ENCODE measurements at places on chromosomes 2 and 18.

DNA sequence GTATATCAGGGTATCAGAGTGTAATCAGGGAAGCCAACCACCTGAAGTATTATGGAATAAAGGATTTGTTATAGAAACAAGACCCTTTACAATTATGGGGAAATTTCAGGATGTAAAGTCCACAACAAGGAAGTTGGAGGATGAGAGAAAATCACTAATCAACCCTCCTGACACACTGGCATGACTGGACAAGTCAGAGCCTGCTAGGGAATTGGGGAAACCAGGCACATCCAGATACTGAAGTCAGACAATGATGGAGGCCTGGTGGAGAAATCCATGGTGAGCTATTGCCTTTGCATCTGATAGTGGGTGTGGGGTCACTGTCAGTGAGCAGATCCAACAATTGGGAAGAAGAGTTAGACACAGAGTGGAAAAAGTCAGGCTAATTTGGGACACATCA is 158.8 kb upstream of the FBXO11 start:
- no peak for DNase-seq

GRCh38 chr2:101267671-101268656 is 15.3 kb downstream of the CNOT11 start:
- DNase-seq, result no peak

- no peak for DNase-seq
Measured at GRCh38 chr2:113112871-113113270, 14.5 kb upstream of the IL1RN start.

DNA sequence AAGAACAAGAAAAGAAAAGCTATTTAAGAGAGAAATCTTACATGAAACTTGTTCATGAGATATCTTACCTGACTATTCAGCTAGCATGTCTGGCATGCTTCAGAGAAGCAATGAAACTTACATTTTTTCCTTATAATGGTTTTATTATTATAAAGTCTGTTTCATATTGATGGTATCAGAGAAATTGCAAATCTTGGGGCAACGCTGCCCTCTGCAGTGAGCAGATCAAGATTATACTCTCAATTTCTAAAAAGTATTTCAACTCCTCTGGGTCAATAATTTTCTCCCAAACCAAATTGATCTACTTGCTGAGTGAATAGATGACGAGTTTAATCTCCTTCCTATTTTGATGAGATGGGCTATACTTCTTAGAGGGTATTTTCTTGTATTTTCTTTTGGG is 235.6 kb downstream of the NUP35 start:
- no peak for DNase-seq

- no peak for DNase-seq
Measured at GRCh38 chr2:201279079-201279478, 18.7 kb downstream of the CASP8 start.

DNA sequence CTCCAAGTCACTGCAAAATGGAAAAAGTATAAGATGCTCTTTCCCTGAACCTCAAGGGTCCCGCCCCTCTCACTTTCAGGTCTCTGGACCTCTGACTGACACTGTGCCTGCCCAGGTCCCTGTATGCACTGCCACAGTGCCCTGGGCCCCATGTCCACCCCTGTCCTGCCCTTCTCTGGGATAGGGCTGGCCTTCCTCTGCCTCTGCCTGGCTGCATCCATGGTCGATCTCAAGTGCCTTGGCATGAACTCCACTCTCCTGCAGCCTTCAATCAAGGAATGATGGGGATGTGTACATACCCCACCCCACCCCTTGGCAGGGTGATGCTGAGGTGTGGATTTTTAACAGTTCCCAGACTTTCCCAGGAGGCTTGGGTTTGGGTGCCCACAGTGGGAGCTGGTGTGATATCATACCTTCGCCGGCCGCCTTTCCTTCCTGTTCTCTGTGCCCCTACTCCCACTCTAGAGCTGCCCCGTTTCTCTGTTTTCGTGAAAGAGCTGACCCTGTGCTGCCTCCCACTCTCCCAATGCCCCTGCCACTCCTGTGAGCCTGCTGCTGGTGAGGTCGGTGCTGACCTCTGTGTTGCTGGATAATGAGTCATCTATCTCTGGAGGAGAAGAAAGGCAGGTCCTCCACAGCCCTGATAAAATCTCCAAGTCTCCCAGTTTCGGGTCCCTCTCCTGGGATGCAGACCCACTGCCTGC is 18.9 kb downstream of the PTPN18 start:
- DNase-seq, result no peak

DNA sequence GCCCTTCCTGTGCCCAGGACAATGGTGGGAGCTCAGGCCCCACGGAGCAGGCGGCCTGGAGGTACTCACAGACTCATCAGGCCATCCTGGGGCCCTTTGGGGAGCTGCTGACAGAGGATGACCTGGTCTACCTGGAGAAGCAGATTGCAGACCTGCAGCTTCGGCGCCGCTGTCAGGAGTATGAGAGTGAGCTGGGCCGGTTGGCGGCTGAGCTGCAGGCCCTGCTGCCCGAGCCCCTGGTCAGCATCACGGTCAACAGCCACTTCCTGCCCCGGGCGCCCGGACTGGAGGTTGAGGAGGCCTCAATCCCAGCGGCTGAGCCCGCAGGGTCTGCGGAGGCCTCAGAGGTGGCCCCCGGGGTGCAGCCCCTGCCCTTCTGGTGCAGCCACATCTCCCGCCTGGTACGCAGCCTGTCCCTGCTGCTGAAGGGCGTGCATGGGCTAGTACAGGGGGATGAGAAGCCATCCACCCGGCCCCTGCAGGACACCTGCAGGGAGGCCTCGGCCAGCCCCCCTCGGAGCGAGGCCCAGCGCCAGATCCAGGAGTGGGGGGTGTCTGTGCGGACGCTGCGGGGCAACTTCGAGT is 8.3 kb upstream of the KLHL30 start:
- no peak for DNase-seq

DNA sequence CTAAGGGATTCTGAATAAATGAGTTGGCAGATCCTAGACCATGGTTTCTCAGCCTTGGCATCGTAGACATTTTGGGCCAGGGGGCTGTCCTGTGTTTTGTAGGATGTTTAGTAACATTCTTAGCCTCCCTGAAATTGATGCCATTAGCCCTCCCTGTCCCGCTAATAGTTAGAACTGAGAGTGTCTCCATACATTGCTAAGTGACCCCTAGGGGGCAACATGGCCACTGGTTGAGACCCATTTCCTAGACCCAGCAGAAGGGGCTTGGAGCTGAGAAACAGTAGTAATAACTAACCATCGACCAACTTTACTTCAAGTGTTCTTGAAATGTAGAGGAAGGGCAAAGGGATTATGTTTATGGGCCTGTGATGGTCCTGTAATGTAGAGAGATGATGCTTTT is 40.8 kb downstream of the KCMF1 start:
- DNase-seq, result no peak

DNA sequence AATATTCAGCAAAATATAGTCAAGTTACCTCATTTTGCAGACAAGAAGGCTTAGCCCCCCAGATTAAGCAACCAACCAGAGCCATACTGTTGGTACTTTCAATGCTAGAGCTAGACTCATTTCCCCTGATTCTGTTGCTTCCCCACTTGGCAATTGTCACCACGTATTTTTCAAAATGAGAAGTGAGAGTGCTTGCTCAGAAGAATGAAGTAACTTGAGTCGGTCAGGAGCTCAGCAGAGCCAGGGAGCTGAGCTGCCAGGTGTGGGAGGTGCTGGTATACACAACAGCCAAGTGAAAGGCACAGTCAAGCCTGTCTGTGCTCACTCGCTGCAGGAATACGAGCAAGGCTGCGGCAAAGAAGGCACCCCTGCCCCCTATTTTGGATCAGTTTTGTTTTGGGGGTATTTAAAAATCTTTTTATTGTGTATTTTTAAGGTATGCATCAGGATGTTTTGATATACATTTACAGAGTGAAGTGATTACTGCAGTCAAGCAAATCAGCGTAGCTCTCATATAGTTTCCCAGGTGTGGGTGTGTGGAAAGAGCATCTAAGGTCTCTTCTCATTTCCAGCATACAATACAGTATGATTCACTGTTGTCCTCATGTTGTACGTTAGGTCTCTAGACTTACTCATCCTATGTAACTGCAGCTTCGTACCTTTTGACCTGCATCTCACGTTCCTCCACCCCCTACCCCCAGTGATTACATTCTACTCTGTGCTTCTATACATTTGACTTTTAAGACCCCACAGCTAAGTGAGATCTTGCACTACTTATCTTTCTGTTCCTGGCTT is 62.4 kb downstream of the MRPS9 start:
- DNase-seq, result peak; percentile 46

- no peak for DNase-seq
Measured at GRCh38 chr2:218485986-218486667, 67.2 kb downstream of the VIL1 start.

DNA sequence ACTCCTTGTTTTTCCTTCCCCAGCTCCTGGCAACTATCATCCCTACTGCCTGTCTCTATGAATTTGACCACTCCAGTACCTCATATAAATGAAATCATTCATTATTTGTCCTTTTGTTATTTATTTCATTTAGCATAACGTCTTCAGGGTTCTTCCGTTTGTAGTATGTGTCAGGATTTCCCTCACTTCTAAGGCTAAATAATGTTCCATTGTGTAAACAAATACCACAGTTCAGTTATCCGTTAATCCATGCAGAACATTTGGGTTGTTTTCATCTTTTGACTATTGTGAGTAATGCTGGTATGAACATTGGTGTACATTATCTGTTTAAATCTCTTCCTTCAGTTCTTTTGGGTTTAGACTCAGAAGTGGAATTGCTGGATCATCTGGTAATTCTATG is 18.8 kb downstream of the DYNC2LI1 start:
- no peak for DNase-seq

GRCh38 chr2:181946444-181947127 is 39.1 kb upstream of the PPP1R1C start:
- no peak for DNase-seq

GRCh38 chr2:151241224-151241623 is 20.4 kb downstream of the RBM43 start:
- no peak for DNase-seq

DNA sequence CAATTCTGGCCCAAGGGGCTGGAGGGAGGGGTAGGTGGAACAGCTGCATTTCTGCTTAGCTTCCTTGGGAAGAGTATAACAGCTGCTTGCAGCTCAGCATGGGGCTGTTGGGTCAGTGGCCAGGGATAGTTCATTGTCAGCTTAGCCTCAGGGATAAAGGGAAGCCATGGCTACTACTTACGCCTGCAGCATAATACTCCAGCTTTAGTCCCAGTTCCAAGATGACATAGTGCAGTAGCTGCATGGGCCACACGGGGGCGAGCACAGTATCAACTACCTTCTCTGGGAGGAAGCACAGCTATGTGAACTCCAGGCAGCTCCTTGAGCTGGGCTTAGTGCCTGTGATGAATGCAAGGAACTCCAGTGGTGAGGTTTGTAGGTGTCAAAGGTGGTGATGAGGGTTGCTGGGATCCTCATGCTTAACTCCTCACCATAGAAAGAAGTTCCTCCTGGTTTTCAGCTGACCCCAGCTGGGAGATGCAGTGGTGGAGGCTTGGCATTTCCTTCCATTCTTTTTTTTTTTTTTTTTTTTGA is 35.4 kb upstream of the RHOB start:
- no peak for DNase-seq

DNA sequence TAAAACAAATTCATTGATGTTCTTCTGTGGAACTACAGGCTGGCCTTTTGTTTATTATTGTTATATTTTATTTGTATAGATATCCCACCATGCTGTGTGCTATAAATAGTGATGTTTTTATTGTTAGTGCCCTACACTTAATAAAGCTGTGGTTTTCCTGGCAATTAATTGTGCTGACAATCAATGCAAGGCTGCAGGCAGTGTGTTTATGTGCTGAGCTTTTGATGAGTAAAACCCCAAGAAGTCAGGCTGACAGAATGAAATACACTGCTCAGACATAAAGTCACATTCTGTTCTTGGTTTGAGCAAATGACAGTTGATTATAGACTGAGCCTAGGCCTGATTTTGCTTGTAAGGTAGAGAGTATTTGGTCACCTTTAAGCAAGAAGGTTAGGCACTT is 362.7 kb downstream of the CPS1 start:
- DNase-seq, result no peak

DNA sequence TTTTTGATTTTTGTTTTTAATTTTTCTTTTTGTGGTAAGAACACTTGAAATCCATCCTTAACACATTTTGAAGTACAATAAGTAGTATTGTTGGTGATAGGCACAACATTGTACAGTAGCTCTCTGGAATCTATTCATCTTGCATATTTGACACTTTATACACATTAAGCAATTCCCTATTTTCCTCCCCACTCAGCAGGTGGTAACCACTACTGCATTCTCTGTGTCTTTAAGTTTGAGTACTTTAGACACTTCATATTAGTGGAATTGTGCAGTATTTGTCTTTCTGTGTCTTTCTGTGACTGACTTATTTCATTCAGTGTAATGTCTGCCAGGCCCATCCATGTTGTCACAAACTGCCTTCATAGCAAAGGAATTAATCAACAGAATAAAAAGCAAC is 471.7 kb upstream of the CDH20 start:
- no peak for DNase-seq

DNA sequence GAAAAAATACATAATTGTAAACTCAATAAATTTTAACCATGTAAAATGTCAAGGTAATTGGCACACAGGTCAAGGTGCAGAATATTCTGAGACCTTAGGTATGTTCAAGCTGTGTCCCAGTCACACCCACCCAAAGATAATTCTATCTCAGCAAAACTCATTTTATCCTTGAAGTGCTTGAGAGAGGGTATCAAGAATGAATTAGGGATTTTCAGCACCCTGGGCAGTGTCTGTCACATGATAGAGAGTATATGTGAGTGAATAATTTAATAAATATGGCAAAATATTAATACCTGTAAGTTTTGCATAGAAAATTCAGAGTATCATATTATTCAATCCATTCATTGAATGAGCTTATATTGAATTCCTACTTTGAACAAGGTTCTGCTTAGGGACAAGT is 567.9 kb downstream of the FBXO15 start:
- no peak for DNase-seq

DNA sequence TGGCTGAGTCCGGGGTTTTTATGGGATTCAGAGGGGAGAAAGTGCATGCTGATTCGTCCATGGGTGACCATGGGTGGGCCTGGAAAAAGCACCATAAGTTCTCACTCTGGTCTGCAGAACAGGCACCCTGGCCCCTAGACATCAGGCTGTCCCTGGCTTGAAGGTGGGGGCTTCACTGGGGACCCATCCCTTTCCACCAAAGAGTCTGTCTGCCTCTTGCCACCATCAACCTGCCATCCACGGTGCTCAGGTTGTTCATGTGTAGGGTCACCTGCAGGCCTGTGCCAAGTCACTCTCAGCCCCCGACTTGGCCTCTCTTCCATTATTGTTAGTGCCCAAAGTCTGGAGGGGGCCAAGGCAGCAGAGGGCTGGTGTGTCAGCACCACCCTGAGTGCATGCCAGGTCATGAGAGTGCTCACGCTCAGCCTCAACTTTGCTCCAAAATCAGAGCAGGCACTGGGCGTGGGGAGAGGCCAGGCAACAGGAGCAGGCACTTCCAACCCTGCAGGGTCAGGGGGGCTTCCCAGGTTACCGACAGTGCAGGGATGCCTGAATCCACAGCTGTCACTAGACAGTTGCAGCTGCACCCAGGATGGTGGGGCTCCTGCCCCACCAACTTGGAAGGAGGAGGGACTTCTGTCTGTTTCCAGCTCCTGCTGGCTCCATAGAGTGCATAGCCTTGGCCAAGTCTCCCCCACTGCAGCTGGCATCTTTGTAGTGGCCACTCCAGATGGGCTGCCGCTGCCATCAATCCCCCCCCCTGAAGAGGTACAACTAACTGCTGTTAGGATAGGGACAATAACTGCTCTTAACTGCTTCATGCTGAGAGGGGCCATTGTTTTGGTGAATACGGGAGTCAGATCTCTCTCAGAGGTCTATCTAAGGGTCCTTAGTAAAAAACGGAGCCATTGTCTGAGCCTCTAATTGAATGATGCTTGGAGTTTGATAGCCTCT is 209.3 kb downstream of the AKAIN1 start:
- no peak for DNase-seq
